ENCODE measurements at places on chromosomes 7 and 10. TPM values are rescaled to one million over a fixed set of nuclear protein-coding genes. Genes with fewer than 3 reads are reported as not detected.

The TAS2R4 gene
- 0.70 TPM for total RNA-seq

The TCF7L2 gene
- total RNA-seq, result 4.1 TPM

The AMZ1 gene
- 0.70 TPM for total RNA-seq

The SLC13A1 gene
- total RNA-seq, result not detected

The GIMAP2 gene
- total RNA-seq, result 0.60 TPM

The FAM131B gene
- total RNA-seq, result 0.98 TPM

The CCDC136 gene
- 4.4 TPM for total RNA-seq

The TPST1 gene
- total RNA-seq, result 189 TPM

The ASAH2 gene
- total RNA-seq, result 1.1 TPM

The UNC5B gene
- total RNA-seq, result 39.1 TPM

The MINDY3 gene
- 21.5 TPM for total RNA-seq

The POT1 gene
- total RNA-seq, result 31.0 TPM

The EBLN1 gene
- not detected for total RNA-seq

The LRRC18 gene
- not detected for total RNA-seq

The VSTM4 gene
- total RNA-seq, result 0.23 TPM

The ZNF488 gene
- not detected for total RNA-seq

The TMEM176B gene
- 4.8 TPM for total RNA-seq

The PRPS1L1 gene
- not detected for total RNA-seq

The TDRD1 gene
- 7.7 TPM for total RNA-seq

The WEE2 gene
- total RNA-seq, result not detected

The MCM10 gene
- 0.35 TPM for total RNA-seq

The CRPPA gene
- total RNA-seq, result 1.2 TPM

The COPG2 gene
- total RNA-seq, result 28.7 TPM

The ACSL5 gene
- total RNA-seq, result 0.30 TPM

The CASTOR2 gene
- 15.9 TPM for total RNA-seq

The SIRT1 gene
- 8.5 TPM for total RNA-seq
